Left cardiac atrium (tissue), 4 donors: ENCODE measurements at places on chromosomes 4 and X.

DNA sequence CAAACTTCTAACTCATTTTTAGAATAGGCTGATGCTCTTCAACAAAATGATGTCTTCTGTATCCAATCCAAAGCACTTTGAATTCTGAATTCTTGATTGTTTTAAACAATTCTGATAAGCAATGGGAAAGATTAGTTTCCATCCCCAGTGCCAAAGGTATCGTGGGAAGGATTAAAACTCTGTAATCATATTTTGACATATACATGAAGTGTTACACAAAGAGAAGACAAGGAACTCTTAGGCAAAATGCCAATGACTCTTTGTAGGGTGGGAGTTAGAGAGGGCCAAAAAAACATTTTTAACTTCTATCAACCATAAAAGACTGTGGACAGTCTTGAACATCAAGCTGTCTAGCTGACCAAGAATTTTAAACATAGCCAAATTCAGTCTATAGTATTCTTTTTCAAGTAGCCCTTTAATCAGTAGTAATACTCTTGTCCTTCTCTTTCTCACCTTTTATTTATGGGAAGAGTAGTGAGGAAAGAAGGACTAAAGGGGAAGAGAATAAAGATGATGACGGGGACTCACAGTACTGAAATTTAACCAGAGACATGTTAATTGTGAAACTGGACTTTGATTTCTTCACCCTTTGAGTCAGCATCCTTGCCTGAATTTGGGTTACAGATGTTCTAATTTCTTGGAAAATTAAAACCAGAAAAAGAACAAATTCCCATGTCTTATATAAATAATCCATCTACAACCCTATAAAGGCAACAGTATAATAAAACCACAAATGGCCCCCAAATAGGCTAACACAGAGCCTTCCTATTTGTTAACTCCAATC is 51.8 kb upstream of the VEGFD start:
- no peak for DNase-seq

GRCh38 chrX:41737065-41737464 is 13.1 kb downstream of the GPR82 start:
- DNase-seq: no peak

DNA sequence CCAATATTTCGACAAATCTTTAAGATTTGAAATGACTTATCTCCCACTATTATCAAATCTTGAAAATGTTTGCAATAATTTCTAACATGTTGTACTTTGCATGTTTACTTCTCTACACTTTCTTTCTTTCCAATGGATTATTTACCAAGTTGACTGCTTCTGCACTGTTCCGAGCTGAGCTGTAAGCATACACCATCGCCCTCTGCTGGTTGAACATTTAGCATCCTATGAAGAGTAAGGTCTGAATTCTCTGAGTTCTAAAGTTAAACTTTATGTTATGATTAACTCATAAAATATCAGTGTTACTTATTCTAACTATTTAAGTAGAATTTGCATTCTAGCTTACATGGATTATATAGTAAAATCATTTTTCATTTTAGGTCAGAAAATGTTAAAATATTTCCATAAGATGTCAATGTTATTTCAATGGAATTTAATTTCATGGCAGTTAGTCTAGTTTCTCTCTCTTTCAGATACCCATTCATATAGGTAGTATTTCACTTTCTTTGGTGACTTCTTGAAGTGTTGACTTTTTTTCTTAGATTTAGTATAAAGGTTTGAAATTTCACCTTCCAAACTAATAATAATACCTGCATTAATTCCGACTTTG is 137.4 kb downstream of the DKK2 start:
- no peak for DNase-seq

DNA sequence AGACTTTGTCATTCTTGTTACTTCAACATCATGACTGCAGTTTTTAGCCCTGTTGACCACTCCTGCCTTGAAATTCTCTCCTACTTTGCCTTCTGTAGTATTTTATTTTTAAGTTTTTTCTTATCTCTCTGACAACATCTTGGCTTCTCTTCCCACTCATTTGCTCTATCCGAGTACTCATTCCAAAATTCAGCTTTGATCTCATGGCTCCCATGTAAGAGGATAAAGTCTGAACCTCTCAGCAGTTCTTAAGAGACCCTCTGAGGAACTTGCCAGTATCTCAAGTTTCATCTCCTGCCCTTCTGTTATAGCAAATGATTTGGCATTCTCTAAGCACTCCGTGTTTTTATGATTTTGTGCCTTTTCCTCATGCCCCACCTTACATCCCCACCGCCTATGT is 67.7 kb downstream of the GALNT7 start:
- no peak for DNase-seq

DNA sequence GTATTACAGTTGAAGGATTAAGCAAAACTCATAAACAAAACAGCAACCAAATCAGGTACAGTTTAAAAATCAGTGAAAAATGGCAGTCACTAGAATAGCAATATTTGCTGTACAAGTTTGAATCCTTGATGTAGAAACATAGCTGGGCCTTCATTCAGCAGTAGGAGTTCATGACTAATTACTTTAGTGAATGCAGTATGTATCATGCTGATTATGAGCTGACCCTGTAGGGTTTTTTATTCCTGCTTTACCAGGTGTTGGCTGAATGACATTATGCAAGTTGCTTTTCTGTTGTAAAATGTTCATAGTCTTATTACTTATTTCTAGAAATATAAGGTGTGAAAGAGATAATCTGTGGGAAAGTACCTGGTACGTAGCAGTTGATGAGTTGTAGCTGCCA is 179.6 kb downstream of the CCSER1 start:
- no peak for DNase-seq

GRCh38 chr4:3389233-3390215 is 52.2 kb upstream of the HGFAC start:
- DNase-seq: no peak

- no peak for DNase-seq
These were observed 25.4 kb downstream of the RBPJ start for GRCh38 chr4:26346203-26346620.

- no peak for DNase-seq
These were observed 65.3 kb downstream of the EFNB1 start for GRCh38 chrX:68894142-68894512.

DNA sequence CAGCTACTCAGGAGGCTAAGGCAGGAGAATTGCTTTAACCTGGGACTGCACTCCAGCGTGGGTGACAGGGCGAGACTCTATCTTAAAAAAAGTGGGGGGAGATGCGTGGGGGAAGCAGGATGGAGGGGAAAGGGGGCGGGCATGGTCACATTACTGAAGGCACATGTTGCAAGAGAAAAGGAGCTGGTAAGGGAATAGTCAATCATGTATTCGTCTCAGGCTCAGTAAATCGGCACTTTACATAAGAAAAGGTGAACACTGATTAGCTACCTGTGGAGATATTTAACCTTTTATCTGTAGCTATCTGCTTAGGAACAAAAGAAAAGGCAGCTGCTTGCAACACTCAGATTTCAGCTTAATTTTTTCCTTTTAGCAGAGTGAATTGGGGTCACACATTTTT is 132.5 kb downstream of the PLS3 start:
- DNase-seq: no peak

GRCh38 chrX:119424999-119425398 is 25.9 kb downstream of the SLC25A43 start:
- no peak for DNase-seq

DNA sequence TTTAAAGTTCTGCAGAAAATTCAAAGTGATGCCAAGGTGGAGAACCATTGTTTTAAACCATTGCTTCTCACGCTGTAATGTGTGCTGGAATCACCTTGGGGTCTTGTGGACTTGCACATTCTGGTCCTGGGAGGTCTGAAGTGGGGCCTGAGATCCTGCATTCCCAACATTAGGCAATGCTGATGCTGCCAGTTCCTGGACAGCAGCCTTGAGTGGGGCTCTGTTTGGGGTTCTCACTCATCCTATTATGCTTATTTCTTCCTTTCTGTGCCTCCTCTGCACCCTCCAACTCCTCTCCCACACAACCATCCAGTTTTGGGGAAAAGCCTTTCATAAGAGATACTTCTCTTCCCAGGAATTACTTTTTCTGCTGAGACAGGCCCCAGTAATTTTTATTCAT is 44.2 kb upstream of the RASSF6 start:
- no peak for DNase-seq

GRCh38 chr4:140351093-140352075 is 22.1 kb upstream of the SCOC start:
- DNase-seq: no peak

GRCh38 chr4:169017971-169018370 is 7.9 kb upstream of the CBR4 start:
- no peak for DNase-seq

GRCh38 chrX:72020788-72021187 is 110.1 kb downstream of the NHSL2 start:
- DNase-seq: no peak

DNA sequence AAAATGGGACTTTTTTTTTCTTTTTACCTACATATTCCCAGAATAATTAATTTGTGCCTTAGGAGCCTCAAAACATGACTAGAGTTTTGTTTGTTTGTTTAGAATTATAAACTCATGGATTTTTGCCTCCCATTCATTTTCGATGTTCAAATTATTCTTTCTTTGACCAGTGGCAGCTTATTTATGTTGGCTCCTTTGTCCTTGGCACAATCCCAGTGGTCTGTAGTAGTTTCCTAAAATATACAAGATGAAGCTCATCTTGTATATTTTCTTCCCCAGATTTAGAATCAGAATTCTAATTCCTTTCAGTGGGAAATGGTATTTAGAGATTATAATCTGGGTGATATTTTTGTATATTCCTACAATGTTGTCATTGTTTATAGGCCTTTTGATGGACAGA is 27.2 kb downstream of the DCK start:
- DNase-seq: no peak

GRCh38 chrX:103556963-103557612 is 28.2 kb upstream of the TCEAL4 start:
- no peak for DNase-seq

GRCh38 chr4:43680421-43680820 is 768.2 kb downstream of the KCTD8 start:
- no peak for DNase-seq

DNA sequence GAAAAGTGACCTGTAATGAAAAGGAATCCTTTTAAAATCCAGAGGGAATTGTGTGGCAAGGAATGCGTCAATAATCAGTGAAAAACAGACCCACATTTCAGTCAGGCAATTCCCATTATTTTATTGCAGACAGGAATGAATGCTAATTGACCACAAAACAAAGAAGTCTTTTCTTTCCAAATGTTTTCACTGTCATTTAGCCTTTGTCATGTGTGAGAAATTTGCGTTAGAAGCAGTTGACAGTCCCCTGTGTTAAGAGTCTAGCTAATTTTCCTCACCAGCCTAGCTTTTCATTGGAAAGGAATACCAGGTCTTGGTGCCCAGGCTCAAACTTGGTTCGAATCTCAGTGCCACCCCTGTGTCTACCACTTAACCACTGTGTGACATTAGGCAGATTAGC is 83.4 kb downstream of the KIT start:
- no peak for DNase-seq

GRCh38 chr4:101218894-101219293 is 128.4 kb downstream of the PPP3CA start:
- no peak for DNase-seq

- DNase-seq: no peak
These were observed 1.0 kb upstream of the SNCA start for GRCh38 chr4:89837993-89838390.

DNA sequence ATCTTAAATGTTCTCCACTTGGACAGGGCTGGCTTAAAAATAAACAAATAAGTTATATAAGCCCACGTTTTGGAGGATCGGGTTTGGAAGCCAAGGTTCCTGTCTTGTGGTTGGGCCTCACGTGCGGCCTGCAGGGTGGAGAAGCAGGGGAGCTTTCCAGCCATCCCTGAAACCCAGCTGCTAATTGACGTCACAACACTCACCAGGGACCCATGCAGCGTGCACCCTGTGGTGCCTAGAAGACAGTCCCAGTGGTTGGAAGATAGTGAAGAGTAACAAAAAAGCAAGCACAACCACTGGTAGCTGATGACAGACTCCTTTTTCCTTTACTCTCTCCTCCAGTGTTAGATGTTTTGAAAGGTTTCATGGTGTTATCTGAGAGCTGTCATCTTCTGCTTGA is 142.0 kb upstream of the RBPJ start:
- DNase-seq: peak; percentile 29

GRCh38 chr4:38905652-38906385 is 38.2 kb downstream of the FAM114A1 start:
- no peak for DNase-seq

DNA sequence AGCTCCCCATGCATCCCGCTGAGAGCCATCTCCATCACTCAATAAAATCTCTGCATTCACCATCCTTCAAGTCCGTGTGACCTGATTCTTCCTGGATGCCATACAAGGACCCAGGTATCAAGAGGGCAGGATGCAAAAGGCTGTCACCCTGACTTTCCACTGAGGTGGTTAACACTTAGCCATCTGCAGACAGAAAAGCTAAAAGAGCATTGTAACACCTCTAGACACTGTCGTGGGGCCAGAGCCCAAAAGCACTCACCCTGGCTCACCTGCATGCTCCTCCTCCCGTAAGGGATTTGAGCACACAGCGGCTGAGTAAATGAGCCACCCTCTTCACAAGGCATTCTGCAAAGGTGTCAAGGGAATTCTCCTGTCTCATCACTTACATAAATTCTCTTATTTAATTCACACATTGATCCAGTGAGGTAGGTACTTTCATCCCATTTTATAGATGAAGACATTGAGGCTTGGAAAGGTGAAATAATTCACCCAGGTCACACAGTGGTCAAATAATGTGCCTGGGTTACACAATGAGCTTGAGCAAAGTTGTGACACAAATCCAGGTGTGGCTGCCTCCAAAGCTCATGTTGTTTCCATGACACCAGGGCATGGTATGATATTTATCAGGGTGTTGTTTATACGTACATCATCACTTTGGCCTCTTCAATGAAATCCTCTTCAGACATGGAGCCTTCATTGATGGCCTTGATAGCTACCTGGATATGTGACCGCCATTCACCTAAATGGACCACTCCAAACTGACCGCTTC is 48.0 kb downstream of the TXK start:
- no peak for DNase-seq

DNA sequence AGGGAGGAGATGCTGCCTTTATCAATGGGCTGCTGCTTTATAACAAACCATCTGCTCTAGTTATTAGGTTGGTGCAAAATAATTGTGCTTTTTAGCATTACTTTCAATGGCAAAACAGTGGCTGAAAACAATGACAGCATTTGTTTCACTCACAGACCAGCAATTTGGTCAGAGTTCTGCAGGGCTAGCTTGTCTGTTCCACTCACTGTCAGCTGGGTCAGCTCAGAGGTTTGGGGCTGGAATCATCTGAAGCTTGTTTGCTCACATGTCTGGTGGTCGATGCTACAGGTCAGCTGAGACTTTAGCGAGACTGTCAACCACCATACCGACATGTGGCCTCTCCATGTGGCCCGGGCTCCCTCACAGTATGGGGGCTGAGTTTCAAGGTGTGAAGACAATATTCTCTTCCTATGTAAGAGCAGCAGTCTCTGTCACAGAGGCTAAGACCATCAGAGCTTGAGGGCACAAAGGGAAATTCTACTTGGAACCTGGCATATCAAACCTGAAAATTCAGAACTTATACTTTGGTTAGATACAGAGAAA is 81.3 kb upstream of the LIMCH1 start:
- no peak for DNase-seq
